ELF-1 (cell line): ENCODE measurements at places on chromosomes 3 and 15.

GRCh38 chr3:124498891-124499290 is 231.4 kb upstream of the UMPS start:
- no peak for DNase-seq

DNA sequence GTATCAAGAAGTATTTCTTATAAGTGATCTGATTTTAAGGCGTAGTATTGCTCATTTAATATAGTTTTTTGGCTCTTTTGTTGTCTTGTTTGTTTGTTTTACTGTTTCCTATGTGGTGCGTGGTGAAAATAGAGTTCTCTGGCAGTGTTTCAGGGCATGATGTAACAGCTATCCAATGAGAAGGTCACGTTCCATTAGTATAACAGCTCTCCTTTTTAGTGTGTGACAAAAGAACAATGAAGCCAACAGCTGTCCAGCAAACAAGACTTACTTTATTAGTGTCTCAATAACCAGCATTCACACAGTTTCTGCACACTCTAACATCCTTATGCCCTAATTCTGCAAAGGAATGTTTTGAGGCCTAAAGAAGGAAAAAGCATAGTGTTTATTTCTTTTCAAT is 127.9 kb downstream of the SLC25A26 start:
- no peak for DNase-seq

GRCh38 chr3:4758249-4758860 is 220.9 kb upstream of the BHLHE40 start:
- no peak for DNase-seq

GRCh38 chr15:56739474-56739873 is 6.2 kb upstream of the ZNF280D start:
- no peak for DNase-seq

- no peak for DNase-seq
These were observed 235.1 kb upstream of the GAP43 start for GRCh38 chr3:115388166-115388565.

GRCh38 chr3:78838362-78838761 is 929.4 kb downstream of the ROBO1 start:
- DNase-seq = no peak
